ENCODE measurements at places on chromosomes 1 and 21.

DNA sequence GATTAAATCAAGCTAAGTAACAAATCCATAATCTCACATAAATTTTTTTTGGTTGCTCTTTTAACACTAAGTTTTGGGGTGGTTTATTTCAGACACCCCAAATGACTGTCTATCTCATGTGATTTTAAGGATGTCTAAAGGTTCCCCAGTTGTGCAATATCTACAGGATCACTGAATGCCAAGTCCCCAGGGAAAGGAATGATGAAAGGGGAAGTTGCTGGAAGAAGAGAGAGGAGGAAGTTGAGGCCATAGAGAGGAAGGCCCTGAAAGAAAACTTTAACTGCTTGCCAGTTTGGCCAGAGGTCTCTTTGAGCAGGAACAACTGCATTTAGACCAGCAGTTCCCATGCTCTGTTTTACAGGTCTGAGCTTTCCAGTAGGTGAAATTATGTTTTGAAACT lies 27.5 kb upstream of the SLC19A2 start:
- DNase-seq, result no peak

DNA sequence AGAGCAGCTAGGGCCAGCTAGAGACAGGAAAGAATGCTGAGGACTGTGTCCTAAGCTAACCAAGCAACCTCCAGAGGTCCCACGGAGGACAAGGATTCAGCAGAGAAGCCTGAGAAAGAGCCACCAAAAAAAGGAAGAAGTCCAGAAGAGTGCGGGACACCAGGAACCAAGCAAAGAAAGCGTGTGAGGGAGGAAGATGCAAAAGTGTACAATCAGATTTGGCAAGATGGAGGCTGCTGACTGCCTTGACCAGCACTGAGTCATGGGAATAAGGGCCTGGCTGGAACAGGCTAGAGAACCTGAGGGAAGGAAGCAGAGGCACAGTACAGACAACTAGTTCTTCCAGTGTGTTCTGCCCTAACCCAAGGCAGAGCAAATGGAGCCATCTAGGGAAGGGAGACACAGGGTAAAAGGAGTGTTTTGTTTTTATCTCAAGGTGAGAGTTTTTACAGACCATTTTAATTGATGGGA lies 18.5 kb downstream of the TP53BP2 start:
- DNase-seq, result no peak

- peak; percentile 38 for DNase-seq
Measured at GRCh38 chr1:23592209-23592892, 33.0 kb upstream of the ID3 start.

DNA sequence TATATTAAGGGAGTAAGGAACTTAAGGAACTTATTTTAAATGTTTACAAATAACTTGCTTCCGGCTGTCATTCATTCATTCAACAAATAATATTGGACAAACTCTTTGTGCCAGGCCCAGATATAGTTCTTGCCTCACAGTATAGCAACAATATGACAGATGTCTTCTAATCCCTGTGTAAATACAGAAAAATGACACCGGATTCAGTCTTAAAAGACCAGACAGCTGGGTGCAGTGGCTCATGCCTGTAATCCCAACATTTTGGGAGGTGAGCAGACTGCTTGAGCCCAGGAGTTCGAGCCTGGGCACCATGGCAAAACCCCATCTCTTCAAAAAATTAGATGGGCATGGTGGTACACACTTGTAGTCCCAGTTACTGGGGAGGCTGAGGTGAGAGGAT lies 23.7 kb downstream of the EIF2B3 start:
- DNase-seq, result no peak

DNA sequence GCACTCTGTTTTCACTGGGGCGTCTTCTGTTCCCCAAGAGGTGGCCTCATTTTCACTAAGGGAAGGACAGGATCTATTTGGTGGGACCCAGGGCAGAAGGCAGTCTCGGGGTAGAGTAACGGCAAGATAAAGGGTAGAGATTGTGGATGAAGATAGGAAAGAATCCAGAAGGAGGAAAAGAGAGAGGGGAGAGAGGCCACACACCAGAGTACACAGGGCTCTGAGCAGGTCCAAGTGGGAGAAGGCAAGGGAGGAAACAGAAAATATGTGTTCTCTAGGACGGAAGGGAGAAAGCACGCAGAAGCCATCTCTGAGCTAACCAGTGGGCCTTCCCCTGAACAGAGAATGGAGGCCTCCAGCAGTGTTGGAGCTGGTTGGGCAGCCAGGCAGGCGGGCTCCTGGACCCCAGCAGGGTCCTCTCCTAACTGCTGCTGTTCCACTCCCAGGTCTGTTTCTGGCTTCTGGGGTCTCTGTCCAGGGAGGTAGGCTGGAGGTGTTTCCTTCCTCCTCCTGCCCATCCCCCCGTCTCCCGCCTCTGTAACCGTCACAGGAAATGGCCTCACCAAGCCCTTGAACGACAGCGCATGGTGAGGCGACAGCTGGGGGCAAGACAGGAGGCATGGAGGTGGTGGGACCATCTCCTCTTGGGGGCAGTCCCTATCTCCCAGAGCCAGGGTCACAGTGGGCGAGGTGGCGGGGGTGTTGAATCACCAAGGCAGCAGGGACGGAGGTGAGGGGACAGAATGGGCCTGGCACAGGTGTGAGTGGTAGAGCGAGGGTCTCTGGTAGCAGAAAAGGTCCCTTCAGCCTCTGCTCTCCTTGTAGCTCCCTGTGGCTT lies 649 bp downstream of the PTPN7 start:
- DNase-seq, result no peak

DNA sequence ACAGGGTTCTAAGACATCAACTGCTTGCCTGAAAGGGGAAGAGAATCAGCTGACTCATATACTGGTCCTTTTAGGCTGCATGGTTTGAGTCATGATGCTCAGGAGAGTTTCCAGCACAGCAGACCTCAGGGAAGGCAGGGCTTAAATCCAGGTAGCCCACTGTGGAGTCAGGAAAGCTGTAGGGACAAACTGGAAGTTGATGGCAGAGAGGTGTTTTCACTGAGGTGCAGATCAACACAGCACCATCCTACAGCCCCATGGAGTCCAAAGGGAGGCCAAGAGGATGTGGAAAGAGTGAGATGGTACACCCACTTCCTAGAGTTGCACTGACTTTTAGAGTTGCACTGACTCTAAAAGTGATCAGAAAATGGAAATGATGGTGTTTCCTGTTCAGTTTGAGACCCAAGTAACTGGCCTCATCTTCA lies 252.4 kb upstream of the DUSP10 start:
- DNase-seq, result no peak

- no peak for DNase-seq
Measured at GRCh38 chr1:242219905-242220304, 221.0 kb upstream of the MAP1LC3C start.

- DNase-seq, result no peak
Measured at GRCh38 chr1:205266611-205267305, 39.0 kb downstream of the TMCC2 start.

- no peak for DNase-seq
Measured at GRCh38 chr21:34018185-34018584, 55.2 kb upstream of the MRPS6 start.

DNA sequence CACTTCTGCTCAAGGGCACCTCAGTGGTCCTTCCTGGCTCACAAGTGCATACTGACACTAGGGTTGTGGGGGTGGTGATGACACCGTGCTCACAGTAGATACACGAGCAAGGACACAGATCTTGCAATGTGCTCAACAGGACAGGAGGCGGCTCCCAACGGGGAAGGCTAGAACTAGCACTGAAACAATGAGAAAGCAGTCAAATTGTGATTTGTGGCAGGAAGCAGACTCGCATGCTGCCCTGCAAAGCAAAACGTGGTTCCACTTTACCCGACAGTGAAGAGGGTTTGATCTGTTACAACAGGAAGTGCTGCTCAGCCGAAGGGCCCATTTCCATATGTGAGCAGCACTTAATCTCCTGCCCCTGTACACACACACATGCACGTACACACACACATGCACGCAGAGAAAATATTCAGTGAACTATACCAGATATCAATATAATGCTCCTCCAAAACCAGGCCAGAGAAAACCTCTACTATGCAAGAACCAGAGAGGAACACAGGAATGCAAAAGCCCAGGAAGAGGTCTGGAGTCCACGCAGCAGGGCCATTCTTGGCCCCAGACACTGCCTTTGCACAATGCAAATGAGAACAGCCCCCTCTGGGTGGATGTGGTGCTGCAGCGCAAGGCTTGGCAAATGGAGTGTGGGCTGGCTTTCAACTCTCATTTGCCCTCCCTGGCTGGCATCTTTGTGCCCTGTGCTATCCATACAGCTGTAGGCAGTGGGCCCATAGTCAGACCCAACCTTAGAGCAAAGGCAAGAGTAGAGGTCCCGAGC lies 47.1 kb downstream of the KANK4 start:
- no peak for DNase-seq

DNA sequence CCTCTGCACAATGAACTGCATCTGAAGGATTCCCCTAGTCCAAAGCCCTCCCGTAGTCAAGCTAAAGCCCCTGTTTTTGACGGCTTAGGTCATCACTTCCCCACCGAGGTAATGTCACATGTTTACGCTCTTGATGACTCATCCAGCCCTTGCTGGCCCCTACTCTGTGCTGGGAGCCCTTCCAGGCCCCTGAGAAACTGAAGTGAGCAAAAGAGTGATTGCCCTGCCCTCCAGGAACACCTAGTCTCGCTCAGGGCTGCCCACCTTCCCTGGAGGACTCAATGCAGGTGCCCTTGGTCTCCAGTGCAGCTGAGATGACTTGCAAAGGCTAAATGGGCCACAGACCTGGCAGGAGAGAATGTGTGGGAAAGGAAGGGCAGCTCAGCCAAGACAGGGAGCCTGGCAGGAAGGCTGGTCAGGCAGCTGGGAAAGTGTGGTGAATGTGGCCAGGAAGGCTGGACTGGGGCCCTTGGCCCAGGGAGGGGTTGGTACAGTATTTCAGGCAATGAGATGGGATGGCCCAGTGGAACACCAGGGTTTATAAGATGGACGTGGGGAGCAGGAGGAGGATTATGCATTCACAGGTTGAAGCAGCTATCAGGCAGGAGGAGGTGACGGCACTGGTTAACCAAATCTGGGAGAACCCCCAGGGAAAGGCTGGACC lies 345.6 kb downstream of the NPHP4 start:
- DNase-seq, result no peak

- DNase-seq, result no peak
Measured at GRCh38 chr1:235781807-235782206, 84.9 kb downstream of the LYST start.

DNA sequence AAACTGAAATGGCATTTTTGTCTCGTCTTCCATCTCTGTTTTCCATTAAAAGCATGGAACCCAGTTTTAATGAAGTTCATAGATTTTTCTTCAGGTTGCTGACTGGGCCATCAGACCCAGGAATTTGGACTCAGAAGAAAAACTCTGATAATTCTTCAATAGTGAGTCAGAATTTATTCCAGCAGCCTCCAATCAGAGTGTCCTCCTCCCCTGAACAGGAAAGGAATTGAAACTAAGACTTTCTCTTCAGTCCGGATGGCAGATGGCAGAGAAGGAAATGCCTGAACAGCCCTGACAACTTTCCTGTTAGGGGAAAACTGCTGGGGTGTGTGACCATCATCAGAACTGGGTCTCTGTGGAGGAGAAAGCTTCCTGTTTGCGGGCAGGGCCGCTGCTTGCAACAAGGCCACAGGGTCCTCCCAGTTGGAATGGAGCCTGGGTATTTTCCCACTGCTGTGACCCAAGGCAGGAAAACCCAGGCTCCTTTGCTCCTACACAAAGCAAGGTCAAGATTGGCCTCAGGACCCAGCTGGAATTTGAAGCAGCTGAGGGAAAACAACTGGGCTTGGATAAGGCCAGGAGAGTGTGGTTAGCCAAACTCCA lies 20.7 kb downstream of the CD34 start:
- peak; percentile 58 for DNase-seq

DNA sequence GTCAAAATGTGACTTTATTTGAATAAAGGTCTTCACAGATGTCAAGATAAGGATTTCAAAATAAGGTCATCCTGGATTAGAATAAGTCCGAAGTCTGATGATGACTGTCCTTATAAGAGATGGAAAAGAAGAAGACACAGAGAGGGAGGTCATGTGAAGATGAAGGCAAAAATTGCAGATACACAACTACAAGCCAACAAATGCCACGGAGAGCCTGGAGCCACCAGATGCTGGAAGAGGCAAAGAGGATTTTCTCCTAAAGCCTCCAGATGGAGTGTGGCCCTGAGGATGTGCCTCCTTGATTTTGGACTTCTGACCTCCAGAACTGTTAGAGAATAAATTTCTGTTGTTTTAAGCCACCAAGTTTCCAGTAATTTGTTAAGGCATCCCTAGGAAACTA lies 31.2 kb downstream of the SLAMF1 start:
- no peak for DNase-seq

- DNase-seq, result no peak
Measured at GRCh38 chr1:47776667-47777131, 220.5 kb downstream of the TRABD2B start.

DNA sequence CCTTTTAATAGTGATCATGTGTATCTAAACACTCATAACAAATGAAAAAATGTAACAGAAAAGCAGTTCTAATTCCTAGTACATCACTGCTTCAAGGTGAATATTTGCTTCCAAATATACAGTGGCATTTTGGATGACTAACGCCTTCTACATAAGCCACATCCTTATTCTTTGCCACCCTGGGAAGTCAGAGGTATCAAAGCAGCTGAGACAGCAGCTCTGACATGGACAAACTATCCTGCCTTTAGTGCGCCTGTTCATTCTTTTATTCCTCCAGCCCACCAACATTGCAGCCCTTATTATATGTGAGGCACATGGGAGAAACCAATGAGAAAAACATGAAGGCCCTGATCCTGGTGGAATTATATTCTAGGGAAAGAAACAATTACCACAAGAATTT lies 183.0 kb downstream of the APP start:
- no peak for DNase-seq

DNA sequence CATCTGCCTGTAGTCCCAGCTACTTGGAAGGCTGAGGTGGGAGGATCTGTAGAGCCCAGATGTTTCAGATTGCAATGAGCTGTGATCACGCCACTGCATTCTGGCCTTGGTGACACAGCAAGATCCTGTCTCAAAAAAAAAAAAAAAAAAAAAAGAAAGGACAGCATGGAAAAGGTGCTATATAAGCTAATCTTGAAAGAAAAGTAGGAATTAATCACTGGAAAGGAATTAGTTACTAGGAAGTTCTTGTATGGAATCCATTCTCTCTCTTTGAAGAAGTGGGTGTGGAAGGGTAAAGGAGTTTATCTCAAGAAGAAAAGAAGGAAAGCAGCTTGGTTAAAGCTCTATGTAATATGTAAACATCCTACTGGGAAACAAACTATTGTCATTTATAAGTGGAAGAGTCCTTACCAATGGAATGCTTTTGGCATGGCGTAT lies 339.2 kb downstream of the DPYD start:
- no peak for DNase-seq

- no peak for DNase-seq
Measured at GRCh38 chr1:198490224-198490623, 50.3 kb downstream of the ATP6V1G3 start.

GRCh38 chr1:192378276-192378675 lies 61.5 kb downstream of the RGS21 start:
- no peak for DNase-seq

All from RWPE1 (cell line).